ENCODE measurements at places on chromosomes 3 and 15.

- peak; percentile 90 for DNase-seq
Measured at GRCh38 chr3:31532587-31533168, at the start of gene STT3B. Gene STT3B, plus strand, starts transcription at chr3:31532925. Its CDS starts 74 bp downstream, at chr3:31532999.

DNA sequence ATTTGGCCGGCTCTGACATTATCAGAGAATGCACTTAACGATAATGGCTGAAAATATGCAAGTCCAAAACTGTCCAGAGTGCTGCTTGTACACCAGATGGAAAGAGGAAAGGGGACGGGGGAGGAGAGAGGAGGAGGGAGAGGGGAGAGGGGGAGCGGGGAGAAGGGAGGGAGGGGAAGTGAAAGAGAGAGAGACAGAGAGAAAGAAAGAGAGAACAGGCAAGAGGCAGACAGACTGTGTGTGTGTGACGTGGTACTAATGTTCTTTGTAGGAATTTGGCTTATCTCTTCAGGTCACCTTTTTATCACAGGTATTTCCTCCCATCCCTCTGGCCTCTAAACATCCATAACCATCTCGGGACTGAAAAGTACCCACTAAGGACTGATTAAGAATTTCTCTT, 75.1 kb upstream of the LMOD3 start:
- no peak for DNase-seq

- no peak for DNase-seq
Measured at GRCh38 chr15:80733460-80733859, 38.4 kb downstream of the ABHD17C start.

GRCh38 chr3:143727391-143727790, 120.9 kb downstream of the SLC9A9 start:
- DNase-seq, result no peak

- no peak for DNase-seq
Measured at GRCh38 chr3:15032650-15033049, 32.5 kb downstream of the MRPS25 start.

- no peak for DNase-seq
Measured at GRCh38 chr15:73196113-73196512, 143.8 kb downstream of the NEO1 start.

DNA sequence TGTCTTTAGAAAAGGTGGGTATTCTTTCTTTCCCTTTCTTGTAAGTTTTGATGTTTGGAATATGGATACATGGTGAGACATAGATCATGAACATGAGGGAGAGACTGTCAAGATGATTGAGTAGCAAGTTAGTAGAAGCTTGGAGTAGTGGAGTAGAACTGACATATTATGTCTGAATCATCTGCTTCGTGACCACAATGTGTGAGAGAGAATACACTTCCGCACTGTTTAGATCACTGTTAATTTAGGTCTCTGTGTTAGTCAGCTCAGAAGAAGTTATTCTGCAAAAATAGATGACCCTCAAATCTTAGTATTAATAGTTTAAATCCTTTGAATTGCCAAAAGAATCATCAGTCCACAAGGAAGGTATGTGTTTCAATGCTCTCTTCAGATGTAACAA, 151.0 kb downstream of the OXSM start:
- no peak for DNase-seq

- no peak for DNase-seq
Measured at GRCh38 chr3:154745929-154746328, 315.9 kb upstream of the GPR149 start.

GRCh38 chr3:42697289-42698051, 5.1 kb downstream of the HHATL start:
- no peak for DNase-seq

GRCh38 chr15:69647142-69647513, 194.5 kb downstream of the RPLP1 start:
- no peak for DNase-seq

GRCh38 chr3:119352034-119352609, 57.9 kb downstream of the ARHGAP31 start:
- peak; percentile 7 for DNase-seq

DNA sequence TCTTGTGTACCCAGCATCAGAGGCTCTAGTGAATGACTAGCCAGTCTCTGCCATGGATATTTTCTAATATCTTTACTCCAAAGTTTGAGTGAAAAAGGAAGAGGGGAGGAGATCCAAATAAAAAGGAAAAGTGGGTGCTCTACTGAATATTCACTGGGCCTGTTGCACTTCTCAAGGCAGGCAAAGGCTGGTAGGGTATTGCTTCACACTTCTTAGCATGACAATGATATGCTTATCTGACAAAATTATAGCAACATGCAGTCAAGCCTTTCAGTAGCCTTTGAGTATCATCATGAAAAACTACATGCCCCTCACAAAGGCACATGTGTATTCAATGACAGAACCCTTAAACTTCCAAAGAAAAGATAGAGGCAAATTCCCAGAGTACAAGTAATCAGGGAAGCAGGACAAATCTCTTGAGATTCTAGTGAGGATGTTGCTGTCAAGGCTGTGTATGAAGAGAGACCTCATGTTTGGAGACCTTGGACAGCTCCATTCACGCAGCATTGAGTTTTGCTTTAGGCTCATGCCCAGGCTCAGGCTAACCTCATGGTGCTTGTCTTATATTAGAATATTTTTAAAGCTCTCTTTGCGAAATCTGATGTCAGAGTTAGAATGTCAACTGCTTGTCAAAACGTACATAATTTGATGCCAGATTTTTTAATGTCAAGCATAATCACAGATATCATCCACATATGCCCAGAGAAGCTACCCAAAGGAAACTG, 506.9 kb downstream of the OCA2 start:
- DNase-seq, result no peak

DNA sequence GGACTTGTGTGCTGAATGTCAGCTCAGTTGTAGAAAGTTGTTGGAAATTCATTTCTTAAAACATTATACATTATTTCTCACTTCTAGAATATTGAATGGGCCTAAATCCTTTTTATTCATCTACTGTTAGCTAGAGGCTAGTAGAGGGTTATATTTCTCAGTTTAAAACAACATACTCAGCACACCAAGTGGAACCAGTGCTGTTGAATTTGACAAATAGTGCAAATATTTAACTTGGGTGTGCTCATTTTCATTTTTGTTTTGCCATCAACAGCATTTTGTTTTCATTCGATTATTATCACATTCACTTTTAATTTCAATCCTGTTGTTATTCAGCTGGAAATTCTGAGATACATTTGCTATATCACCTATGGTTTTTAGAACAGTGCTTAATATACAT, 269.4 kb upstream of the PEX5L start:
- DNase-seq, result no peak

GRCh38 chr15:65960586-65960985, 91.3 kb downstream of the RAB11A start:
- DNase-seq, result no peak

DNA sequence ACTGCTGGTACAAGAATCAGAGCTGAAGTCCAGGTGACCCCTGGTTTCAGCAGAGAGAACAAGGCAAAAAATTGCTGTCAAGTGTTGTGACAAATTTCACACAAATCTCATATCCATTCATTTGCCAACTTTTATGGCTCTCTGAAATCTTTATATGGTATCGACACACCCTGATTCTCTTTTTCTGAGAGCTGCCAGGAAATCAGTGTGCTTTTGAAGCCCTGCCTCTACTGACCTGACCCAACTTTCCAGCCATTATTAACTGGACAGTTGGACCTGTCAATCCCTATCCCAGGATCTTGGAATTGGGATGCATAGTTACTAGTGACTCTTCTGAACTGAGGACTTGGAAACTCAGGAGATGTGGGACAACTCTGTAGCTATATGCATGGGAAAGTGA, 288.2 kb upstream of the GADL1 start:
- DNase-seq, result no peak

DNA sequence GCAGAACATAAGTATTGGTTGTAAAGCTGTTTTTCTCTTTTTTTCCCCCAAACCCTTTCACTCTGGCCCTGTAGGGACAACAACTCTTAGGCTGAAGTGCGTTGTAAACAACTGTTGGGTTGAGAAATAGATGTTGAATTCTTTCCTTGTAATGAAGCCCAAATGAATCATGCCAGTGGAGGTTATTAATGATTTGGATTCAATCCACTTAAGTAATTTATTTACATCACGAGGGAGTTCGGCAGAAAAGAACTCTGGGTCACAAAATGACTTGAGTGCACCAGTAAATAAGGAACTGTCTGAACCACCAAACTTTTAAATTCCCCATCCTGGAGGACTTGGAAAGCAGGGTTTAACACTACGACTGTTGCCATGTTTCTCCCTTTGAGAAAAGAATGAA, 218.9 kb downstream of the PDZRN3 start:
- DNase-seq, result no peak

- peak; percentile 78 for DNase-seq
Measured at GRCh38 chr3:14780927-14781507, 37.7 kb upstream of the FGD5 start.

DNA sequence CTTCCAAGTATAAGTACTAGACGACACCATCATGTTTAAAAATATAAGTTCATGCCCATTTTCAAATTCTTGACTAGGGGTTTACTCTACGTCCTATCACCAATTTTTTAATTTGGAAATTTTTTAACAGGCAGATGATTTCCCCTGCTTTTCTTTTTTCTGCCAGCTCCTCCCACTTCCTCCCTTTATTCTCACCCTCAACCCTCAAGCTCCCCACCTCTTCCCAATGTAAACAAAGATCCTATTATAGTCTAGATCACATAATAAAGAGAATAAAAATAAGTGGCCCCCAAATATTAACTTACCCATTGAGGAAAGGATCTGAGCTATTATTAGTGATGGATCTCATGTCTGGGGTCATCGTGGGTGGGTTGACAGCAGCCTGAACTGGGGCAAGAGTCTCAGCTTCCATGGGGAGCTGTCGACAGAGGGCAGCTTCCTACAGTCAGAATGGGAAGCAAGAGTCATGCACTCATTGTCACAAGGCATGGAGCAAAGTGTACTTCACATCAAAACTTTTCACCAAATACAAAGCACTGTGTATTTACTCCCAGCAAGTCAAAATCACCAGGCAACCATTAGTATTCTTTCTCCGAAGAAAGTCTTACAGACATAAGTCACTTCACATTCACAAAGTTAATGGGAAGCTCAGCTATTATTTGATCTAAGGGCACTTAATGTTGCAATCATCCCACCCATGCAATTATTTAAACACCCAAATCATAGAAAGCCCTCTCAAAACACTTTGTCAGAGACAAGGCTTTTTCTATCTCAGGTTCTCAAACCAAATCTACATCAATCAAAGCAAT, 53.2 kb downstream of the TM4SF4 start:
- no peak for DNase-seq

- no peak for DNase-seq
Measured at GRCh38 chr3:99620976-99621375, 17.4 kb upstream of the COL8A1 start.

DNA sequence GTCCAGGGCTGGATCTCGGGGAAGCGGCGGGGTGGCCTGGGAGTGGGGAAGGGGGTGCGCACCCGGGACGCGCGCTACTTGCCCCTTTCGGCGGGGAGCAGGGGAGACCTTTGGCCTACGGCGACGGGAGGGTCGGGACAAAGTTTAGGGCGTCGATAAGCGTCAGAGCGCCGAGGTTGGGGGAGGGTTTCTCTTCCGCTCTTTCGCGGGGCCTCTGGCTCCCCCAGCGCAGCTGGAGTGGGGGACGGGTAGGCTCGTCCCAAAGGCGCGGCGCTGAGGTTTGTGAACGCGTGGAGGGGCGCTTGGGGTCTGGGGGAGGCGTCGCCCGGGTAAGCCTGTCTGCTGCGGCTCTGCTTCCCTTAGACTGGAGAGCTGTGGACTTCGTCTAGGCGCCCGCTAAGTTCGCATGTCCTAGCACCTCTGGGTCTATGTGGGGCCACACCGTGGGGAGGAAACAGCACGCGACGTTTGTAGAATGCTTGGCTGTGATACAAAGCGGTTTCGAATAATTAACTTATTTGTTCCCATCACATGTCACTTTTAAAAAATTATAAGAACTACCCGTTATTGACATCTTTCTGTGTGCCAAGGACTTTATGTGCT, 527 bp downstream of the B2M start:
- DNase-seq, result peak; percentile 44

GRCh38 chr3:139443186-139443585, 33.1 kb downstream of the RBP2 start:
- no peak for DNase-seq

DNA sequence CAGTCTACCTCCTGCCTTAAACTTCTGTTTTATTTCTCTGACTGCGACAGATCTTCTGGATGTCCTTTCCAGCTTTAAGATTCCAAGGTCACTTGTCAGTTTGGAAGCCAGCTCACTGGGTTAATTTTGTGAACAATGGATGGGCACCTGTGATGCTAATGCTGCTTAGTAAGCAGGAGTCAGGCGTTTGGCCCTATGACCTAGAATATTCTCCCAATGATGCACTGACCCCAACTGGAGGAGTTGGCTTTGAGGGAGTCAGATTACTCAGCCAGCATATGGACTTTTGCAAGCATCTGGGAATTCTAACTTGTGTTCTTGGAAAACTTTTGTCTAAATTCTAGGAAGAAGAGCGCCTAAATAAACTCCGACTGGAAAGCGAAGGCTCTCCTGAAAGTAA, 28.1 kb downstream of the HACD3 start:
- no peak for DNase-seq

DNA sequence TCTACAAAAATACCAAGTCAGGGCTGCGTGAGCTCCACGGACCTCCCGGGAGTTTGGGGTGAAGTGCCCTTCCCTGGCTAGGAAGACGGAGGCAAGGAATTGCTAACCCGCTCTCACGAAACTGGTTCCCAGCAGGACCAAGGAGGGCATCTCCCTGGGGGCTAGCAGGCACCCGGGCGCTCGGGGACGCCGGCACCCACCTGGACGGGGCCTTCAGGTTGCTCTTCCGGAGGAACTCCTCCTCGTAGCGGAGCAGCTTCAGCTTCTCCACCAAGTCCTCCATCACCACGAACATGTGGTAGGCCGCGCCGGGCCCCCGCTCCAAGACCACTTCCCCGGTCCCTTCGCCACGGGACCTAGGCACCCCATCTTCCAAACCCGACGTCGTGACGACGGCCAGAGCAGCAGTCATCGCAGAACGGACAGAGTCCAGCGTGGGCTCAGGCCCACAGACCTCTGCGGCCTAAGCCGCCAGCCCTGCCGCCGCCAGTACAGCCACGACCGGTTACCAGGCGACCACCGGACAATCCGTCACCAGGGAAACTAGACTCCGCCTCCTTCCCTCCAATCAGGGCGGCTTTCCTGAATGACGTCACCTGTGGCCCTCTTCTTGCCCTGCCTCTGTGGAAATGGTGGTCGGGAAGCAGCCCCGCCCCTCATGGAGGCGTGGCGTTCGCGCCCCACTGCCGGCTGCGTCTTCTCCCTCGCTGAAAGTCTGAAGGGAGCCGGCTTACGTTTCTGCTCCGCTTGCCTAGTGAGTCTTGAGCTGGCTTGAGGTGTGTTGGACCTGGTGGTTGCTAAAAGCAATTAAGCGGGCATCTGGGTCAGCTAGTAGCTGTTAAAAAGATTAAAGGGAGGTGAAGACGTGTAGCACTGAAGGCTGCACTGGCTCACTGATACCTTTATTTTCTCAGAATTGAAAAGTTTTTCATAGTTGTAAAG, at the start of gene IFT57:
Gene IFT57 (minus strand): TSS at position 514 of the 942 bp plus-strand sequence. CDS start 102 bp downstream, at position 412.
- DNase-seq, result peak; percentile 98

DNA sequence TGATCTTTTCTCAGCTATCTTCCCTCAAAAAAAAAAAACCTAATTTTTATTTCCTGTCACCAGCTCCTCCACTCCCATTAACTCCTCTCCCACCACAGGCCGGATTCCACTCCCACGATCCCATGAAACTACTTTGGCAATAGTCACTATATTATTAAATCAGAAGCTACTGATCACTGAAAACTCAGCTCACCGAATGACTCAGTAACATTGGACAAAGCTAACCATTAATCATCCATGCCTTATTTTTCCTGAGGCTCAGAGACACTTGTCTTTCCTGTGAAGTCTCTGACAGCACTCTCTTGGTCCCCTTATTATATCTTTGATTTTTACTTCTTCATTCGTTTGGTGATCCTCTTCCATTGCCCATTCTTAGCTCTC, 260.2 kb downstream of the CGGBP1 start:
- peak; percentile 31 for DNase-seq

GRCh38 chr15:60328852-60329443, 68.8 kb downstream of the ANXA2 start:
- peak; percentile 32 for DNase-seq
